ENCODE measurements at places on chromosomes 1 and 21. TPM values are rescaled to one million over a fixed set of nuclear protein-coding genes. Genes with fewer than 3 reads are reported as not detected.

DNA sequence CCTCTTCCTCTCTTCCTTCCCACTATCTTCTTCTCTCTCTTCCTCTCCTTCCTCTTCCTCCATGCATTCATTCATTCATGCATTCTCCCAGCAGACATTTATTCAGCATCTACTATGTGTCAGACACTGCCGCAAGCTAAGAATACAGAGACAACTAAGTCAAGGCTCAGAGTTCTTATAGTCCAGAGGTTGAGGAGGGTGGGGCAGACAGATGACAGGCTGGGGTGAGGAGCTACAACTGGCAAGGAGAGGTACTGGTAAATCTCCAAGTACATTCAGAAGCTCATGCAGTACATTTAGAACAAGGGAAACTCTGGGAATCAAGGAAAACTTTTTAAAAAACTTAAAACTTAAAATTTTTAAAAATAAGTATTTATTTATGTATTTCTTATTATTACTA, 56.4 kb upstream of the FMOD start:
- peaks cover 2% of the 10 kb centered on the region for H3K36me3 ChIP-seq
- no peak overlapping the region for H3K27ac ChIP-seq
- no peak for DNase-seq
- H3K4me1 ChIP-seq: peaks cover 3% of the 10 kb centered on the region
- H3K4me3 ChIP-seq: no peak overlapping the region

- no peaks in the 10 kb centered on the region for H3K4me1 ChIP-seq
- peaks cover 39% of the 10 kb centered on the region for H3K36me3 ChIP-seq
- DNase-seq: no peak
- no peaks in the 10 kb centered on the region for H3K27me3 ChIP-seq
These were observed 24.4 kb downstream of the BLZF1 start for GRCh38 chr1:169392406-169392805.

DNA sequence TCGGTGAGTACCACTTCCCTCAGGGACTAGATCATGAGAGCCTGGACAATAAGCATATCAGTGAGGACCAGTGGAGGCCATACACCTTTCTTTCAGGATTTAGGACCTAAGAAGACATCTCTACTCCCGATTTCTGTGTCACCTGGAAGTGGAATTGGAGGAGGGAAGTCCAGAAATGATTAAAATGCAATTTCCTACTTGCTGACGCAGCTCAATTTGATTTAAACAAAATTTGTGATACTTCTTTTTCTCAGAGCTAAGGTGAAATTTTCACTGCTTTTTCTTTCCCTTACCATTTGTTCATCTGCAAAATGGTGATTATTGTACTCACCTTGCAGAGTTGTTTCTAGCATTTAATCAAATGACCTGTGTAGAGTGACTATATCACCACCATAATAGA, 38.8 kb upstream of the BTG3 start:
- no peak overlapping the region for H3K4me3 ChIP-seq
- no peaks in the 10 kb centered on the region for H3K27me3 ChIP-seq
- peaks cover 7% of the 10 kb centered on the region for H3K4me1 ChIP-seq

DNA sequence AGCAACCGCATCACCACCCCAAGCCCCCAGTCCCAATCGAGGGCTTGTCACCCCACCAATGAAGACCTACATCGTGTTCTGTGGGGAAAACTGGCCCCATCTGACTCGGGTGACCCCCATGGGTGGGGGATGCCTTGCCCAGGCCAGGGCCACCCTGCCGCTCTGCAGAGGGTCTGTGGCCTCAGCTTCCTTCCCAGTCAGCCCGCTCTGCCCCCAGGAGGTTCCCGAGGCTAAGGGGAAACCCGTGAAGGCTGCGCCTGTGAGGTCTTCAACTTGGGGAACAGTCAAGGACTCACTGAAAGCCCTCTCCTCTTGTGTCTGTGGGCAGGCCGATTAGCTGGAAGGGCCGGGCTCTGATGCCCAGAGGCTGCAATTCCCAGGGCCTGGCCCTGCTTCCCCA, 2.0 kb downstream of the SRARP start:
- H3K4me3 ChIP-seq: no peak overlapping the region
- peaks cover 12% of the 10 kb centered on the region for H3K4me1 ChIP-seq
- H3K36me3 ChIP-seq: no peaks in the 10 kb centered on the region
- DNase-seq: no peak
- no peaks in the 10 kb centered on the region for H3K27me3 ChIP-seq

AADACL4 gene
- total RNA-seq: 0.24 TPM

DNA sequence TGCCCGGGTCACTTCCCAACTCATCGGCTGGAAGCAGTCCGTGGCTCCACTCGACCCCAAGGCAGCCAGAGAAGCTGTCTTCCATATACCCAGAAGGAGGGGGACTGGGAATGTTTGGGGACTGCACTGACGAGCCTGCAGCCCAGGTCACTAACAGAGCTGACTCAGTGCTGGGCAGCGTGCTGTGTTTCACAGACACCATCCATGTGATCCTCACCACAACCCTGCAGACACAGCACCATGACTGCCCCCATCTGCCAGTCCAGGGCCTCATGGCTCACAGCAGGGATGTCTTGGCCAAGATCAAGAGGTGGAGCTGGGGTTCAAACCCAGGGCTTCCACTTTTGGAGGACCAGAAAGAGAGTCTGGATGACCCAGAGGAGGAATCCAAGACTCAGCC, 67.9 kb downstream of the KLHDC7A start:
- H3K27ac ChIP-seq: no peak overlapping the region
- no peak for DNase-seq

- no peak overlapping the region for H3K27ac ChIP-seq
- peak overlapping the region; percentile 29 for H3K4me3 ChIP-seq
- no peaks in the 10 kb centered on the region for H3K36me3 ChIP-seq
These were observed 56.6 kb downstream of the TMEM53 start for GRCh38 chr1:44617703-44618029.

Measured in progenitor cell of endocrine pancreas (in vitro differentiated cells).